Iris pigment epithelial cell (primary cell): ENCODE measurements at places on chromosomes 3 and 15.

GRCh38 chr3:131775650-131776049, 259.2 kb downstream of the CPNE4 start:
- no peak for DNase-seq

DNA sequence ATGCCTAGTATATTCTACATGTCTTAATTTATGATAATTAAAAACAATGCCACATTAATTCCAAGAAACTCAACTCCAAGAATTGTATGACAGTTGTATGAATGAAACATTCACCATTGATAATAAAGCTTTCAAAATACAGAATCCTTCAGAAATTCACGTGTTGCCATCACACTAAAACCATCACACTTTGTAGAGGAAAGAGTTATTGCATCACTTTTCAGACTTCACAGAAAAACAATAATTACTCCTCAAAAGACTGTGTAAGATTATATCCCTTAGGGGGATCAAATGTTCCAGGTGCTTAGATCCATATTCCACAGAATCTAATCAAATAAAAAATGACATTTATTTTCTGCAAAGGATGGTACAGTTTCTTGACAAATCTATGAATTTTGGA, 85.0 kb downstream of the OSBPL10 start:
- no peak for DNase-seq

GRCh38 chr3:14141144-14141543, 16.3 kb downstream of the TMEM43 start:
- DNase-seq, result peak; percentile 26

DNA sequence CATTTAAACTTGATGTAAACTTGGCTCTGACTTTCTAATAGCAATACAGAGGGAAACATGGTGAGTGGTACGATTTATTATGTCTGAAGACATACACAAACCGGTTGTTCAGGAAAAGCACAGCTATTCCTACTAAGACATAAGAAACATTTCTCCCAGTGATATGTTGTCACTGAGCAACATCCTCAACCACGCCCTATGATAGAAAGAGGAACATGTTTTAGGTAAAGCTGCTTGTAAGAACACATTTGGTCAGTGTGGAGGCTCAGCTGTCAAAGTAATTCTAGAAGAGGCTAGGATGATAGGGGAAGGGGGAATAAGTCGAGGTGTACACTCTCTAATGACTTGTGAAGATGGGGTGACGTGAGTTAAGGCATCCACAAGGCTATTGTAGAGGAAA, 42.7 kb upstream of the B3GNT5 start:
- DNase-seq, result no peak

- DNase-seq, result peak; percentile 64
Measured at GRCh38 chr3:113231391-113231790, 20.0 kb downstream of the BOC start.

- peak; percentile 94 for DNase-seq
Measured at GRCh38 chr15:60390871-60391501, 6.8 kb downstream of the ANXA2 start.

DNA sequence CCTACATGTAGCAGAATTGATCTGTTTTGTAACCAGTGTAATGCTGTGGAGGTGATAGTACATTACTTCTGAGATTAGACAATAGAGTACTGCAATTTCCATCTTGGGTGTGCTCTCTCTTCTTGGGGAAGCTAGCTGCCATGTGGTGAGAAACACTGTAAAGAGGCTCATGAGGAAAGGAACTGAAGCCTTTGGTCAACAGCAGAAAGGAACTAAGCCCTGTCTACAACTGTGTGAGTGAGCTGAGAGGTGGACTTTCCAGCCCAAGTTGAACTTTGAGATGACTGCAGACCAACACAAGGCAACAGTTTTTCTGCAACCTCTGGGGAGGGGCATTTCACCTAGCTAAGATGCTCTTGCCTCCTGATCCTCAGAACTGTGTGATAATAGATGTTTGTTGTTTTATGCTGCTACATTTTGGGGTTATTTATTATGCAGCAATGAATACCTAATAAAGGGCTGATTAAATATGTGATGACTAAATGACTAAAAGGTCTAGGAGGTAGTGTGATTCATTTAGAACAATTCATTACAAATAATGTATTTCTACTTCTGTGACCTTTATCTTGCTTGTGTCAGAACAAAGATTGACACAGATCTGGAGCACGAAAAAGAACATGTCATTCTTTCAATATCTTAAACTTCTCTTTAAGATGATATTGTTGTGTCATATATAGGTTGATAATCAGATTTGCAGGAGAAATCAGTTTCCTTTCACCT, 121.6 kb upstream of the THRB start:
- no peak for DNase-seq

GRCh38 chr3:140655678-140656077, 22.2 kb upstream of the TRIM42 start:
- no peak for DNase-seq

GRCh38 chr3:110383356-110383755, 688.3 kb upstream of the NECTIN3 start:
- peak; percentile 6 for DNase-seq

DNA sequence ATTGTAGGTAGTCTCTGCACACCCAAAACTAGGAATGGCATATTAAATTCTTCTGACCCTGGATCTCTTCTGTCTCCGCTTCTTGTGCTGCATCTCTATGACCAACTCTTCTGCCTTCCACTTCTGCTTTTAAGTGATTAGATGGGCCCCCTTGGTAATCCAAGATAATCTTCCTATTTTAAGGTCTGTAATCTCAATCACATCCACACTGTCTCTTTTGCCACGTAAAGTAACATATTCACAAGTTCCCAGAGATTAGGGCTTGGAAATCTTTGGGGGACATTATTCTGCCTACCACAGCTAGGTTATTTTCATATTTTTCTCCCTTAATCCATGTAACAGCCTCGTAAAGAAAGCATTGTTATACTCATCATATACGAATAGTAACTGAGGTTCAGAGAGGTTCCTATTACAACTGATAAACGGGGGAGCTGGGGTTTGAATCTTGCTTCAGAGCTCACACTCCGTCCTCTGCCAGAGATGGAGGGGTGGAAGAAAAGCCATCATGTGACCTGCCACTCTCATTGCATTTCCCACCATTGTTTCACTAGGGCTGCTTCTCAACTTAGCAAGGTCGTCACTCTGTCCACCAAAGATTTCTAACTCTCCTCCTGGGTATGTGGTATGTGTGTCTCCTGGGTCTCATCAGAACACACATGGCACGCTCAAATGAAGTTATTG, 6.6 kb upstream of the CD47 start:
- no peak for DNase-seq
